Frontal cortex (tissue), 4 donors: ENCODE measurements at places on chromosomes 7 and 10. TPM values are rescaled to one million over a fixed set of nuclear protein-coding genes. Genes with fewer than 3 reads are reported as not detected.

Gene CXCL12
- 13.9 TPM for total RNA-seq

DNA sequence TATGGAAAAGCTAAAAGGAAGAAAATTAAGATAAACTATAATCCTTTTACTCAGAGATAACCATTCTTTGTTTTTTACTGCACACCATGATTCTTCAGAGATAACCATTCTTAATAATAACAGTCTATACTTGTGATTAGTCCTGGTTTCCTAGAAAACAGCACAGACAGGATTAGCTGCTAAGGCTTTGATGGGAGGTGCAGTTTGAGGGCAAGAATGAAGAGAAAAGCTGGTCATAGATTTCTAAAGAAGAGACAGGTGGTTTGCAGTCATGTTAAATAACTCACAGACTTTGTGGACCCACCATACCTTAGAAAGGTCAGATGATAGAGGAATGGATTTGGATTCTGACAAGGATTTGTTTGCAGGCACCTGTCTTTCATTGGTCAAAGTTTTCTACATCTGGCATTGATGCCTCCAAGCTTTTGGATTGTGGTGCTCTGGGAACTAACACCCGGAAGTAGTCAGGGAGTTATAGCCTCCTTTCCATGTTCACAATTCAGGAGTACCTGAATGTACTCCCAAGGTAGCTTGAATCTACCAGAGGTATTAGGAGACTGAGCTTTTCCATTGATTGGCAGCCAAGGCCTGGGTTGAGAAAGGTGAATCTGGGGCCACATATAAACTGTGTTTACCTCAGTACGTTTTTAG, 3.7 kb downstream of the SMC3 start:
- no peak for DNase-seq

Gene SPDYE16
- total RNA-seq: 0.41 TPM

Gene LRRTM3
- total RNA-seq: 14.7 TPM

GRCh38 chr10:112024079-112024478, 159.5 kb downstream of the GPAM start:
- DNase-seq: no peak

DNA sequence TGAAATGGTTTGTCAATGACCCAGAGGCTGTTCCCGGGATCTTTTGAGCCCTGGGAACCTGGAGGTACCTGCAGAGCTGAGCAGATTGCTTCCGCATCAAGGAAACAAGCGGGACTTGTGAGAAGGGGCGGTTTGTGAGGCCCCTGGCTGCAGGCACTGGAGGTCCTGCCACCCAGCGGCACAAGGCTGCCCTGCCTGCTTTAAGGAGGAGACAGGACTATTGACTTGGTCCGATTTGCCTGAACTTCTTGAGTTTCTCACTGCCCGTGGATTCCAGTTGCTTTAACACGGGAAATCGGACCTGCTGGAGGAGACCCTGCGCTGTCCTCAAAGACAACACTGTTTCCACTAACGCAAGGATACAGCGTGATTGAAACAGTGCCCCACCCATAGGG, 130.1 kb downstream of the DNAJB6 start:
- no peak for DNase-seq

DNA sequence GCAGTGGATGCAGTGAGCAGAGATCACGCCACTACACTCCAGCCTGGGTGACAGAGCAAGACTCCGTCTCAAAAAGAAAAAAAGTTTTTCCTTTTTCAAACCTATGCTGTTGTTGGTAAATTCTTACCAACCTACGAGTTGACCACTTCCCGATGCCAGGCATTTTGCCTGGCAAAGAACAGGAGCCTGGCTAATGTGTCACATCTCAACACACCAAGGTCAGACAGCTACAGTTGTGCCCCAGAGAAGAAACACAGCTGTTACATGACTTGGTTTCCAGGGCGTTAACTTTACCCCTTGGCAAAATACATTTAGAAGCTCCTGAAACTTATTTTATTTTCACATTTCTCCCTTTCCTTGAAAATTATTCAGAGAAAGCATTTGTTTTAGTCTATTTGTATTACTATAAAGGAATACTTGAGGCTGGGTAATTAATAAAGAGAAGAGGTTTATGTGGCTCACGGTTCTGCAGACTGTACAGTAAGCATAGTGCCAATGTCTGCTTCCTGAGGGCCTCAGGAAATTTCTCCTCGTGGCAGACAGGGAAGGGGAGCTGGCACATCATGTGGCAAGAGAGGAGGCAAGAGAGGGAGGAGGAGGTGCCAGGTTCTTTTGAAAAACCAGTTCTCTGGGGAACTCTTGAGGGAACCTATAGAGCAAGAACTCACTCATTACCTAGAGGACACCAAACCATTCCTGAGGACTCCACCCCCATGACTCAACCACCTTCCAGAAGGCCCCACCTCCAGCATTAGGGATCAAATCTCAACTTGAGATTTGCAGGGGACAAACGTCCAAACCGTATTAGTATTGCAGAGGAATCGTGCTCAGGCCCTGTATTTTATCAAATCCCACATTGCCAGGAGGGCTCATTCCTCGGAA, 83.3 kb downstream of the PAXIP1 start:
- no peak for DNase-seq

Gene VSTM4
- 2.4 TPM for total RNA-seq

- no peak for DNase-seq
Measured at GRCh38 chr10:62691336-62691735, 113.2 kb upstream of the ADO start.

GRCh38 chr7:12783421-12784095, 96.1 kb downstream of the ARL4A start:
- no peak for DNase-seq

GRCh38 chr7:22561321-22561811, 61.4 kb upstream of the STEAP1B start:
- DNase-seq: no peak

Gene UPK3BL1
- total RNA-seq: 9.0 TPM

DNA sequence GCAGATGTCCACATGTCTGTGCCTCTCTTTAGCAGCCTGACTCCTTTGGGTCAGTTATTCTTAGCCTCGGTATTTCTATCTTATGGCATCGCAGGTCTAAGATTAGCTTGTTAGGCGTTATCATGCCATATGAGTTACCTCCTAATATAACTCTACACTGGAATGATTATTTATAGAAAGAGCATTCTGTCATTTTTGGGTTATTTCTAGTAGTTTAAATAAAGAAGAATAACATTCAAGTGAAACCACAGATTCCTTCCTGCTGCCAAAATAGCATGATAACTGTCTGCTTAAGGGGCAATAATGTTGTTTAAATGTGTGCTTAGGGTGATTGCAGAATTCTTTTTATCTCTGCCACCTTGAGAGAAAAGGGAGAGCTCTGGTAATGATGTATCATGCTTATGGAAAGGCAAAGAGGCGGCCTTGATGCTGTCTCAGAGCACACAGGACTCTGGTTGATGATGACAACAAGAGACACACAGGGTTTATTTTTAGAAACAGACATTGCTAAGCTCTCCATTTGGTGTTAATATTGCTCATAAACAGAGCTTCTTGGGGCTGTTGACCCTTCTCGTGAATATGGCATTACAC, 10.4 kb downstream of the HDAC9 start:
- no peak for DNase-seq

GRCh38 chr10:51934373-51934772, 235.0 kb upstream of the CSTF2T start:
- DNase-seq: no peak

Gene GPR158
- total RNA-seq: 9.0 TPM

- no peak for DNase-seq
Measured at GRCh38 chr7:149495785-149496641, 1.6 kb downstream of the ZNF746 start.

- peak; percentile 65 for DNase-seq
Measured at GRCh38 chr7:1531263-1531978, 919 bp downstream of the MAFK start.

DNA sequence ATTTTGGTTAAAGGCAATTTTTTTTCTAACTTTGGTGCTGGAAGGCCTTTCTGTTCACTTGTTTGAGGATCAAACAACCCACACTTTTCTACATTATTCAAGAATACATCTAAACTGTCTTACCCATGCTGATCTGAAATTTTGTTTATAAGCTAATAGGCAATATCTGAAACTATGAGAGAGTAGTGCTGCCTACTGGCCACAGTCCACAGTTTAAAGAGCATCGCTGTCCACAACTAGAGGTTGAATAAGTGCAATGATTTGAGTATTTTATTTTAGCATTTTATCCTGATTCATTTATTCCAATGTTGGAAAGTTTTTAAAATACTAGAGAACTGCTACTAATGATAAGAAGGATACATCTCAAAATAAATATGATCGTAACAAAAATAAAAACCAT, 306.9 kb downstream of the ELMO1 start:
- DNase-seq: no peak

DNA sequence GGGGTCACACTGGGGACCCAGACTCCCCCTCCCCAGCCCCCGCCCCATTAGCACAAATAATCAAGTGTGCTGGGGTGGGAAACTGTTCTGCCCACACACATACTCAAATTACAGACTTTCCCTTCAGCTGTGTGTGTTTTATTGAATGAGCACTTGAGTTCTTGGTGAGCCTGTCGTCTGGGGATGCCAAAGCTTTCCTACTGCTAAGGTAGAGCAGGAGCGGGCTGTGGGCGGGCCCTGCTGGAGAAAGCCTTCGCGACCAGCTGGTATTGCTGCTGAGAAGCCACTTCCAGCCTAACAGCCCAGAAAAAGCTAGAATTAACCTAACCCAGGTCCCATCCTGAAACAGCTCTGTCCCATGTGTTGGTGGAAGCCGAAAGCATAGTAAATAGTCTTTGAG, 87.0 kb upstream of the KMT2E start:
- no peak for DNase-seq

Gene CTAGE4
- 0.41 TPM for total RNA-seq

Gene ZNF138
- 51.8 TPM for total RNA-seq

Gene OR2A12
- not detected for total RNA-seq

DNA sequence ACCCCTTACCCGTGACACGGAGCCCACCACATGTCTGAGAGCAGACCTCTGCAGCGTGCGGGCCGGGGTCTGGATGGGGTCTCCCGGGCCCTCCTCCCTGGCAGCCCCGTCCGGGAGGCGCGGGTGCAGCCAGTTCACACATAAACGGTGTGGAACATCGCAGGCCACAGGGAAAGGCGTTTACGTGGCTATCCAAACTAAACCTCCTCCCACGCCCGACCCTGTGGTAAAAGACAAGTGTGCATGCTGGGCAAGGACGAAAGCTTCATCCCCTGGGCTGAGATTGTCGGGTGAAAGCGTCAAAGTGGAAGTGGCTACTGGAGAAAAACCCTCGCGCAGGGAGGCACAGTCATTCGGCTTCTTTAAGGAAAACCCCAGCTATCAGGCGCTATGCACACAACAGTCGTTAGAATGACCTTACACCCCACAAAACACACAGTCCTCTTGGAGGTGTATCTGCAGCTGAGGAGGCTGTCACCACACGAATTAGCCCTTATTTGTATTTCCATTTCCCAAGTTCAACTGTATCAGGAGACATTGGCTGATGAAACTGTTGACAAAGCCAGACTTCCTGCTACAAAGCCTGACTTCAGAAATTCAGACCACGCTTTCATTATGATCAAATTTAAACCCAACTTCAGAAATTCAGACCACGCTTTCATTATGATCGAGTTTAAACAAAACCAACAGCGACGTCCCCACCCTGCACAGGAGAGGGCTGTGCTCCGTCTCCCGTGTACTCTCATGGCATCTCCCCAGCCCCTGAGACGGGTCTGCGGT, 15.3 kb downstream of the GPER1 start:
- no peak for DNase-seq

GRCh38 chr7:151201751-151202150, 8.5 kb downstream of the H2BK1 start:
- no peak for DNase-seq

- DNase-seq: no peak
Measured at GRCh38 chr7:23205909-23206767, 24.3 kb downstream of the NUP42 start.

- DNase-seq: no peak
Measured at GRCh38 chr10:14382022-14382421, 51.3 kb upstream of the FRMD4A start.

DNA sequence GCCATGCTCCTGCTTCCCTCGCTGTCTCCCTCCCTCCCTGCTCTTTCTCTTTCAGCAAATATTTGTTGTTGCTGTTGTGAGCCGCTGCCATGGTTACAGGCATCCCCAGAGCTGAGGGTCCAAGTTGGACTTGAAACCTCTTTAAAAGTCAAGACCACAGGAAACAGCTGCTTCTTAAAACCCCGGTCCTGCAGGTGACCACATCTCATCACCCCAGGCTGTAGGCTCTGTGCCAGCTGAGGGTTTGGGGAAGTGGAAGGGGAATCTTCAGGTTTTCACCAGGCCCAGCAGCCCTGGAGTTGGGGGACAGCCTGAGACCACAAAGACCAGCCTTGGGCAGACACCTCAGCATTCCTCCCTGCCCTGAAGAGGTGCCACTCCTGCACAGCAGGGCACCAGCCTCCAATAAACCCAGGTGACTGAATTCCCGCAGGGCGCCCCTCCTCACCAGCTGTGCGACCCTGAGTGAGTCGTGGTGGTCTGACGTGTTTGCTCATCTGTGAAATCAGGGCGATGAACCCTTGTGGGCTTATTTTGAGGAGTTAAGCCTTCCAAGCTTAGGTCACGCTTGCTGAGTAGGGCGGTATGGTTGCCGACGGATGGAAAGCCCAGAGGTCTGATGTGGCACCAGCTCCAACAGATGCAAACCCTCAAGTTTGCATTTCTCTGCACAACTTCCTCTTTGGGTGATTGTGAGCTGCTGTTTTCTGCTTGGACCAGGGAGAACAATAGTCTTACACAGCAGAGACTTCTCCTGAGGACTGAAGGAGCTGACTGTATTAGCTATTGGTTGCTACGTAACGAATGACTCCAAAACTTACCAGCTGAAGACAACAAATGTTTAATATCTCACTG, 24.8 kb downstream of the NPTX2 start:
- DNase-seq: no peak

DNA sequence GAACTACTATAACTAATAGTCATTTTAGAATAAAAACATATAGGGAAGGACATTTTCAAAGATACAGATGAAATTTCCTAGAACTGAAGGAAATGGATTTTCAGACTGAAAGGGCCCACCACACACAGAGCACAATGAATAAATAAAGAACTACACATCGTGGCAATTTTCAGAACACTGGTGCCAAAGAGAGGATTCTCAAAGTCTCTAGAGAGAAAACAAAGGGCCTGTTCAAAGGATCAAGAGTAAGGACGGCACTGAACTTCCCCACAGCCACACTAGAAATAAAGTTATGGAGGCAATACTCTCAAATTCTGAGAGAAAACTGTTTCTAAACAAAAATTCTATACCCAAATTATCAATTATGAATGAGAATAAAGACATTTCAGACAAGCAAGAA, 21.9 kb downstream of the NAPEPLD start:
- no peak for DNase-seq

Gene BAIAP2L1
- total RNA-seq: under 0.01 TPM

GRCh38 chr10:79112881-79113431, 44.2 kb downstream of the ZMIZ1 start:
- no peak for DNase-seq

Gene ZNF365
- 22.0 TPM for total RNA-seq

Gene GPR15LG
- total RNA-seq: not detected

GRCh38 chr10:118720685-118721538, 33.9 kb downstream of the CACUL1 start:
- peak; percentile 8 for DNase-seq

Gene FEZF1
- total RNA-seq: not detected

GRCh38 chr10:32946108-32946507, 11.9 kb downstream of the ITGB1 start:
- DNase-seq: no peak

- no peak for DNase-seq
Measured at GRCh38 chr7:44382459-44383265, 57.3 kb upstream of the CAMK2B start.

Gene LFNG
- 9.4 TPM for total RNA-seq
